ENCODE measurements at places on chromosomes 3 and 15.
A peak's percentile ranks its signal among the peaks of the same experiment; 100 is the strongest.

- no peak for DNase-seq
These were observed 422.7 kb upstream of the CFAP20DC start for GRCh38 chr3:59472541-59472940.

DNA sequence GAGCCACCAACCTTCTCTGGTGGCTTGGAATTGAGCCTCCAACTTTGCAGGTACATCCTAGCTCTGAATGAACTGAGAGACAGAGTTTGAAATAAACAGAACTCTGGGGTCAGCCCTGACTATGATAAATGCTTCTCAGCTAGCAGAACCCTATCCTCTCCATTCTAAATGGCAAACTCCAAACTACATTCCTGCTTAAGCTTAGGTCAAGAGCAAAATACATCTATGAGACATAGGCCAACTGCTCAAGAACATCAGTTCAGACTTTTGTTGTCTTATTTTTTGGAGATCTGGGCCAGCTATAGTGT is 1.5 kb upstream of the SH3BP5 start:
- DNase-seq = no peak

DNA sequence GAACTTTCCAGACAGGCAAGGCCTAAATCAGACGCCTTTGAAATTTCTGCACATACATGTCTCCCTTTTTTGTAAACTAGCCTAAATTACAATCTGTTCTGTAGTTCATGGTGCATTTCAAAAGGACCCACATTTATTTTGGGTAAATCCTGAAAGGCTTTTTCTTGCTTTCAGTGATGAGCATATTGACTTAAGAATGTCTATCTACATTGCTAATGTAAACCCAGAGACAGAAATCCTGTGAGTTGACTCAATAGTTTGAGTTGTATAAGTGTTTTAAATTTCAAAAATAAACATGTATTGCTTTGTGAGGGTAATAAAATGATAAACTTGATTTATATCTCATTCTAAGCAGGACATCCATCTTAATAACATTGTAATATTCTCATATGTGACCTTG is 977.0 kb upstream of the NR2F2 start:
- no peak for DNase-seq

GRCh38 chr3:111336511-111336910 is 205.5 kb upstream of the CD96 start:
- DNase-seq = no peak

- no peak for DNase-seq
These were observed 146.4 kb upstream of the LIPC start for GRCh38 chr15:58285212-58285920.

DNA sequence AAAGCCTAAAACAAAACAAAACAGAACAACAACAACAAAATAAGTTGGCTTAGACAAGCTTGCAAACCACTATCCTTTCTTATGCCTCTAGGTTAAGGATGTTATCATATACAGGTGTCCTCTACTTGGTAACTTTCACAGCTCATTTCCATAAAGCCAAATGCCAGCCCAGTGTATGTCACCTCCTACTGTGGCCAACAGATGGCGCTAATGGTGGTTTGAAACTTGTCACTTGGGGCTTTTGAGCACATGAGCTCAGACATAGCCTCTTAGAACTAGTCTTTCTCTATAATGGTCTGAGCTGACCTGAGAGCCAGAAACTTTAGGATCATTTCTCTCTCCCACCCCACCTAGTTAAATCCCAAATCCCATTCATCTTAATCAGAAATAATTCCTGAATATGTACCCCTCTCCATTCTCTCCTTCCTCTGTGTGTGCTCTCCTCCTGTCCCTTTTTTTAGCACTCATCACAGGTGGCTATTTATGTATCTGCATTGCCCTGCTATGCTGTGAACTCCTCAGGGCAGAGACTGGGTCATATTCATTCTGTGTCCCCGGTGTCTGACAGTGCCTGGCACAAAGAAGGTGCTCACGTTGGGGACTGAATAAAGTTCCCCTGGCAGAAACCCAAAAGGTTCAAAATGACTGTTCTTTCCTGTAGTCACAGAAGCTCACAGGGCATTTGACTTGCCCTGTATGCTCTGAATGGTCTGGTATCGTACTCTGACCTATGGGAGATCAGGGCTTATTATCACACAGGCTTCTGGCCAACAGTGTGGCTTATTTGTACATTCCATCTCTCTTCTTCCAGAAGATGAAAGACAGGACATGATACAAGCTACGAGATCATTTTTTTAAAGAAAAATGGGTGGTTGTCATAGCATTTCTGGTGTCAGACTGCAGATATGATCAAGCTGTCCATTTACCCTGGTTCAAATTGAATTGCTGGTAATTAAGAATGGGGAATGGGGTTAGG is 319.3 kb upstream of the AZI2 start:
- peak; percentile 5 for DNase-seq

GRCh38 chr15:76993114-76993725 is 1.7 kb upstream of the PSTPIP1 start:
- no peak for DNase-seq

DNA sequence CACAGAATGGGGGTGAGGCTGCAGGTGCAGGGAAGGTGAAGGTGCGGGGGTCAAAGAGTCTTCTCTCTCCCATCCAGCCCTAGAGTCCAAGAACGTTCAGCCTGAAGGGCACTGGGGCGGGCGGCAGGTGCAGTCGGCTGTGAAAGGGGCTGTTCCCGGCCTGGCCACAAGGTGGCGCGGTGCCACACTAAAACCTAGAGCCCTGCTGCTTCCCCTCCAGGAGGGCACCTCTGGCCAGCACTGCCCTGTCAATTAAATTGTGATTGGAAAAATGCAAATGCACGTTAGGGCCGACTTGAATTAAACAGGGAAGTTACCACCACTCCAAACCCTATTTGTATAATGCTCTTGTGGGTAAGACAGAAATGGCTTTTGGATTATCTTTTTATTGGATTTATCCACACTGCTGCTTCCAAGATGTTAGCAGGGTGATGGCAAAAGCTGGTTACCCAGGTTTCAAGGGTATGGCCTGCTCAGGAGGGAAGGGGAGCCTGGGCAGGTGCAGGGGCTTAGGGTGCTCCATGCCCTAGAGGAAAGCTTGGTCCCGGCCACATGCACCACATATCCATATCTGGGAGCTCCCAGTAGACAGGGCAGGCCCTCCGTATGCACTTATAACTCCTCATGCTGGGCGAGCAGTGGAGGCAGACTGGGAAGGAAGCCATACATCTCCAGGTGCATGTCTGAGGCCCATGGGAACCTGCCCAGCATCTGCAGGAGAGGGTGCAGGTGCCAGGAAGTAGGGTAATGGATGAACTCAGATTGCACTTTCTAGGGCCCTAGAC is 119.8 kb downstream of the ADCY5 start:
- peak; percentile 60 for DNase-seq

DNA sequence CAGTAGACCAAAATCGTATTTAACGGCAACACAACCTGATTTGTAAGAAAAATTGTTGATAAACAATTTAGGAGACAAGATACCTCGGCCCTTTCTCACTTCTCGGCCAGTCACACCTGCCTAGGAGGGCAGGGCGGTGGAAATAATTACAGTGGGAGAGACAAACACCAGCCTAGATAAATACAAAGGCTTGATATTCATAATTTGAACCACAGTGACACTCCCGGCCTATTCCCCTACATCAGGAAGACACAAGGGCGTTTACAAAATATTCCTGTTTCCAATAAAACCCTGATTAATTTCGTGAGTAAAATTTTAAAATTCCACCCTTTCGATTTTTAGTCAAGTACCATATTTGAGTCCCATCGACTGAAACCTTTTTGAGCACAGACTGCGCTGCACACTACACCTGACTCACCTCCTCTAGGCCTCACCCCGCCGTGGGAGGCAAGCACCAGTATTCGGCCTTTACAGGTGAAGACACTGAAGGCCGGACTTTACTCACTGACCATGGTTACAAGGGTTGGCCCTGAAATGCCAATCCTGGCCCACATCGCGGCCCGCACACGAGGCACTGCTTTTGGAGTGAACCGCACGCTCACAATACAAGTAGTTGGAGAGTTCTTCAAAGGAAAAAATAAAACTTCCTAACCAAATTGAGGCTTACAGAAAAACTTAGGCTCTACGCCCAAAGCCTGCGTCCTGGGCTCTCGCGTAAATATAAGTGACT is 794 bp downstream of the ARPP19 start:
- no peak for DNase-seq

GRCh38 chr3:95352471-95352870 is 1289.6 kb downstream of the NSUN3 start:
- no peak for DNase-seq

DNA sequence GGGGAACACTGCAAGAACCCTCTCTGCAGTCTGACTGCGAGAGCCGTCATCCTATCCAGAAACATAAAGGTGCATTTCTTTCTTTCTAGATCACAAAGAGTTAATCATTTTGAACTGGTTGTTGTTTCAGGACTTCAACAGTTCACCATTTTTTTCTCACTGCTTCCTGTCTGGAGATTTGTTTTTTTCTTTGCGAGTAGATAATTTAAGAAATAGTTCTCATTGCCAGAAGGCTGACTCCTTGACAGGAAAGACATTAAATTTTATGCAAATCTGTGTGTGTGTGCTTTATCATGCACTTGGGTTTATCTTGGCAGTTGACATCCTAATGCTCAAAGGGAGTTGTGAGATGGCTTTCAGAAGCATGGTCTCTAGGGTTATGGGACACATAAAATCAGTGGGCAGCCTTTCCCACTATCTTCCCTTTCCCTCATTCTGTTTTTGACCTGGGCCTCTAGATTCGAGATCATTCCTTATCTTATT is 123.5 kb upstream of the TBL1XR1 start:
- DNase-seq = no peak

GRCh38 chr3:150264561-150265279 is 143.4 kb upstream of the TSC22D2 start:
- no peak for DNase-seq

DNA sequence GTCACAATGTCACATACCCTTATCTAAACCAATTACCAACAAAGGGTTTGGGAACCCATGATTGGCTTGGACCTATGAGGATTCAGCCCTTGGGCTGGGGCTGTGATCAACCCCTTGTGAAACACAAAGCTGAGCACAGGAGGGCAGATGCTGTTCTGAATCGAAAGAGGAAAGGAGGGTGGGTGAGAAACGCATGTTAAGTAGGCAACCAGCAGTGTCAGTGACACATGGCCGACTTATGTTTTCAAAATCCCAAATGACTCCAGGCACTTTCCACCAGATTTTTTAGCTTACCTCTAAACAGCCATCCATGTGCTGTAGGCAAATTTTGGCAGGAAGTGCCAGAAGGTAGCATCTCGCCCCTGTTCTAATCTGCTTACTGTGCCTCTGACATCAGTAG is 34.1 kb upstream of the KLHL25 start:
- DNase-seq = no peak

- no peak for DNase-seq
These were observed 65.8 kb upstream of the GSK3B start for GRCh38 chr3:120160050-120160449.

GRCh38 chr3:126720596-126720995 is 16.6 kb downstream of the CHCHD6 start:
- no peak for DNase-seq

- no peak for DNase-seq
These were observed 156.6 kb downstream of the NR1D2 start for GRCh38 chr3:24101676-24102168.

All from GM18507 (cell line).